Keratinocyte (primary cell): ENCODE measurements at places on chromosomes 4 and X. TPM values are rescaled to one million over a fixed set of nuclear protein-coding genes. Genes with fewer than 3 reads are reported as not detected.

GRCh38 chr4:183314806-183315205, 5.3 kb downstream of the CLDN22 start:
- H3K27me3 ChIP-seq: no peaks in the 10 kb centered on the region
- no peaks in the 10 kb centered on the region for H3K4me1 ChIP-seq
- H3K4me3 ChIP-seq: no peak overlapping the region
- H3K36me3 ChIP-seq: peaks cover 9% of the 10 kb centered on the region

GRCh38 chr4:95544113-95545103, 4.4 kb downstream of the UNC5C start:
- no peak for DNase-seq
- H3K27ac ChIP-seq: no peak overlapping the region
- H3K4me1 ChIP-seq: no peaks in the 10 kb centered on the region
- H3K27me3 ChIP-seq: peaks cover 48% of the 10 kb centered on the region
- H3K4me3 ChIP-seq: no peak overlapping the region

GRCh38 chrX:107725761-107726555, 49.6 kb downstream of the TSC22D3 start:
- H3K27ac ChIP-seq: no peak overlapping the region
- no peaks in the 10 kb centered on the region for H3K36me3 ChIP-seq
- H3K27me3 ChIP-seq: peaks cover 6% of the 10 kb centered on the region
- no peak for DNase-seq
- no peak overlapping the region for H3K4me3 ChIP-seq
- peaks cover 11% of the 10 kb centered on the region for H3K4me1 ChIP-seq

DNA sequence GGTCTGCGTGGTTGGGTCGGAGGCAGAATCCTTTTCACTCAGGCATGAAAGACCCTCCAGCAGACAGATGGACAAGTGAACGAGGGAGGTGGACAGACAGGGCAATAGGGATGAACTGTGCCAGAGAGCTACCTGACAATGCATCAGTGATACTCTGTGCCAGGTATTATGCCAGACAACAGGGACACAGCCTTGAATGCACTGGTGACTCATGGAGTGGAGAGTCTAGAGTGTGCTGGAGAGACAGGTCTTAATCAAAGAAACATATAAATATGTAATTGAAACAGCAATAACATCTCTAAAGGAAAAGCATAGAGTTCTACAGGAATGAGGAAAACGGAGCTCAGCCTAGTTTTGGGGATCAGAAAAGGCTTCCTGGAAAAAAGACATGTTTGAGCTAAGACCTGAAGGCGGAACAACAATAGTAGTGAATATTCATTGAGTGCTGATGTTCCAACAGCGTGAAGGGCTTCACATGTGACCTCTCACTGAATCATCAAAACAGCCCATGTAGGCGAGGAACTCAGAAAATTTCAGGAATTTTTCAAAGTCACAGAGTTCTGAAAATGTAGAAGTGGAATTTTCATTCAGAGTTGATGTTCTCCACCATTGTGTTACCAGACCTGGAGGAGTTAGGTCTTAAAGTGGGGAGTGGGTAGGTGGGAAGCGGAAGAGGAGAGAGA, 20.0 kb upstream of the FGFBP2 start:
- no peaks in the 10 kb centered on the region for H3K4me1 ChIP-seq
- peaks cover 14% of the 10 kb centered on the region for H3K27me3 ChIP-seq
- no peak for DNase-seq

DNA sequence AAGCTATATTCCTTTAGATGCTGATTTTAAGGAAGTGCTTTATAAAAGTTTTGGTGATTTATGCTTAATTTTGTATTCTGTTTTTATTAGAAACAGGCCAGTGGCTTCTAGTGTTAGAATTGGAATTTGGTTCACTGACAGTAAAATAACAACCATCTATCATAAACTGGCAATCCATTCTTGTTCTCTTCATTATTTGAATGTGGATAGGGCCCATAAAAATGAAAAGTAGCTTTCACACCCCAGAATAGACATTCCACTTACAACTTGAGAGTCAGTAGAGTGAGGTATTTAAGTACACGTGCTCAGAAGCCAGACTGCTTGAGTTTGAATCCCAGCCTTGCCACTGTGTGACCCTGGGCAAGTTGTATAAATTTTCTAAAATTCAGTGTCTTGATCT, 232.4 kb upstream of the CTSO start:
- H3K27ac ChIP-seq: no peak overlapping the region
- no peak for DNase-seq

GRCh38 chr4:169238445-169238844, 32.3 kb downstream of the SH3RF1 start:
- DNase-seq: no peak
- peaks cover 39% of the 10 kb centered on the region for H3K4me1 ChIP-seq
- no peak overlapping the region for H3K27ac ChIP-seq

- H3K27me3 ChIP-seq: peaks cover under 1% of the 10 kb centered on the region
- no peak overlapping the region for H3K27ac ChIP-seq
- no peak for DNase-seq
- no peak overlapping the region for H3K4me3 ChIP-seq
- no peaks in the 10 kb centered on the region for H3K36me3 ChIP-seq
Measured at GRCh38 chr4:107248571-107248970, 212.5 kb upstream of the DKK2 start.

DNA sequence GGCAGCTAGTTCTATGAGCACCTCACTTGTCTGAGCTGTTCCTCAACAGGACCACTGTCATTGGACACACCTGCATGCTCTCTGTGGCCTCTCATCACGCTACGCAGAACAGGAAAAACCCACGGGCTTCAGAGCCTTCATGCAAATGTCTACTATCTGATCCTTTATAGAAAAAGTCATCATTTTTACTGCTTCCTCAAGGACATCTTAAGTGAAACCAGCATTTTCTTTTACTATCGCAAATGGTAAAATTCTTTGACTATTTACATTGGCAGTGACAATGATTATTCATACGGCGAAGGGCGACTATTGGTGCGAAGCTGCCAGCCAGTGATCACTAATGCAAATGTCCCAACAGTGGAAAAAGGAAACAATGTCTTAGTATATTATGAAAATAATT, 147.0 kb downstream of the AFAP1 start:
- no peak for DNase-seq
- H3K36me3 ChIP-seq: peaks cover 28% of the 10 kb centered on the region
- H3K27me3 ChIP-seq: no peaks in the 10 kb centered on the region
- H3K4me3 ChIP-seq: no peak overlapping the region

DNA sequence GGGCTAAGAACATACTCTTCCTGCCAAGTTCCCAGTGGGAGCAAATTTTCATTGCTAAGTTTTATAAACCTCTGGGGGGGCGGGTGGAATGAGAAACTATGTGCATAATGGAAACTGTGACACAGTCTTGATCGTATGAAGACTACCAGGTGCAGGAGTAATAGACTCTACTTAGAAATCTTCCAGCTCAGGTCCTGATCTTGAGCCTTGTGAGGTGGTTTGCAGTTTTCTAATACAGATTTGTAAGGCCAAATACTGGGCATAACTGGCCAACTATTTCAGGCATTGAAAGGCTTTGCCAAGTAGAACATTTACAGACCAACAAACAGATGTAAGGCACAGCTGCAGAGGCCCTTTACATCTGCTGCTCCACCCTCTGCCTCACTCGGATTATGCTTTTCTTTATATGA, 89.7 kb upstream of the CBR4 start:
- H3K36me3 ChIP-seq: peaks cover 22% of the 10 kb centered on the region
- H3K27ac ChIP-seq: no peak overlapping the region
- no peak overlapping the region for H3K4me3 ChIP-seq
- DNase-seq: no peak

DNA sequence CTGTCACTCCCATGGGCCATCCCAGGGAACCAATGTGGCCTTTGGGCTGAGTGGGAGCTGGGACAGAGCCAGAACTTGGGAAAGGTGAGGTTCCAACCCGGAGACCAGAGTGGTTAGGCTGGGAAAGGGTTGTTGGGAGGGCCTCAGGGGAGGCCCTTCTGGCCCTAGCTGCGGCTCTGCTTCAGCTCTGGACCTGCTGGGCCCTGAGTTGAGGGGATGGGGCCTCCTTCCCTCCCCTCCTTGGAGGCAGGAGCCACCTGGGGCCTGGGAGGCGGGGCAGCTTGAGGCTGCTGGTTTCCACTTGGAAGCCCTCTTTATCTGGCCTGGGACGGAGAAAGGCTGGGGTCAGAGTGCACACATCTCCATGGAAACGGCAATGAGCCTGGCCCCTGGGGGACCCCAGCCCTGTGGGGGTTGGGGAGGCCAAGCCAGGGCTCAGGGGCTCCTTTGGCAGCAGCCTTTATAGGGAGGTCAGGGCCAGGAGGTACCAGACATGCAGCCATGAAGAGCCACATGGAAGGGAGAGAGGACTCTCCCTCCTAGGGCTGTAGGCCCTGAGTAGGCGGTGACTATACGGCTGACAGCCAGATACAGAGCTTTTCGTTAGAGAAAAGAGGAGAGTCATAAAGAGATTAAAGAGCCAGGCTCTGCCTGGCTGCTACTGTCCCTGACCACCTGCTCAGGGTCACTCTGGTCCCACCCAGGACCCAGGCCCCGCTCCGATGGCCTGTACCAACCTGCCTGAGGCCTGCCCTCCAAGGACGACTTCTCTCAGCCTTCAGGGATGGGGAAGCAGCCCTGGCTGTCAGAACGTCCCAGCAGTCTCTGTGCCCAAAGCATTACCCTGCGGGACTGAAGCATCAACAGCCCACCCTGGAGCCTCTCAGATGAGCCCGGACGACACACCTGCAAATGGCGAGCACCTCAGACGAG, 6.9 kb upstream of the NSD2 start:
- no peak overlapping the region for H3K27ac ChIP-seq
- H3K36me3 ChIP-seq: no peaks in the 10 kb centered on the region
- H3K4me3 ChIP-seq: no peak overlapping the region
- H3K27me3 ChIP-seq: peaks cover 14% of the 10 kb centered on the region

DNA sequence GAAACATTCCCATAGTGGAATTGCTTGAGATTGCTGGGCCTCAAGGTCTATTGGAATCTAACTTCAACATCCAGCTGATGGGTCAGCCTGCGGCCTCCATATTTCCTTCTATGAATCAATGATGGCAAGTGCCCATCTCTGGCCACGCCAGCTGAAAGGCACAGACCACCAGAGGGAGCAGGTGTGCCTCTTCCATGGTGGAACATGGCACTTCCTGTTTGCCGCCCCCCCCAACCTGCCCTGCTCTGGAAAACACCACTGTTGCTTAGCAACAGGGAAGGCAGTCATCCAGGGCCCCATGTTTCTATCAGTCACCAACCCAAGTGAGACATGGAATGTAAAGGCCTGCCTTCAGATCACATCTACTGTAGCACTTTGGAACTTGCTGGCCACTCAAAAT, 11.6 kb downstream of the PAGE4 start:
- no peak overlapping the region for H3K27ac ChIP-seq
- H3K4me3 ChIP-seq: no peak overlapping the region
- no peaks in the 10 kb centered on the region for H3K4me1 ChIP-seq
- no peaks in the 10 kb centered on the region for H3K36me3 ChIP-seq
- no peak for DNase-seq

- no peak for DNase-seq
- H3K4me3 ChIP-seq: no peak overlapping the region
- no peaks in the 10 kb centered on the region for H3K36me3 ChIP-seq
- H3K27me3 ChIP-seq: no peaks in the 10 kb centered on the region
Measured at GRCh38 chr4:24091639-24092233, 201.9 kb upstream of the PPARGC1A start.

- H3K36me3 ChIP-seq: no peaks in the 10 kb centered on the region
- peak; percentile 90 for DNase-seq
- H3K4me1 ChIP-seq: peaks cover 44% of the 10 kb centered on the region
- peak overlapping the region; percentile 85 for H3K4me3 ChIP-seq
Measured at GRCh38 chr4:38667085-38667893, 3.3 kb downstream of the KLF3 start.

DNA sequence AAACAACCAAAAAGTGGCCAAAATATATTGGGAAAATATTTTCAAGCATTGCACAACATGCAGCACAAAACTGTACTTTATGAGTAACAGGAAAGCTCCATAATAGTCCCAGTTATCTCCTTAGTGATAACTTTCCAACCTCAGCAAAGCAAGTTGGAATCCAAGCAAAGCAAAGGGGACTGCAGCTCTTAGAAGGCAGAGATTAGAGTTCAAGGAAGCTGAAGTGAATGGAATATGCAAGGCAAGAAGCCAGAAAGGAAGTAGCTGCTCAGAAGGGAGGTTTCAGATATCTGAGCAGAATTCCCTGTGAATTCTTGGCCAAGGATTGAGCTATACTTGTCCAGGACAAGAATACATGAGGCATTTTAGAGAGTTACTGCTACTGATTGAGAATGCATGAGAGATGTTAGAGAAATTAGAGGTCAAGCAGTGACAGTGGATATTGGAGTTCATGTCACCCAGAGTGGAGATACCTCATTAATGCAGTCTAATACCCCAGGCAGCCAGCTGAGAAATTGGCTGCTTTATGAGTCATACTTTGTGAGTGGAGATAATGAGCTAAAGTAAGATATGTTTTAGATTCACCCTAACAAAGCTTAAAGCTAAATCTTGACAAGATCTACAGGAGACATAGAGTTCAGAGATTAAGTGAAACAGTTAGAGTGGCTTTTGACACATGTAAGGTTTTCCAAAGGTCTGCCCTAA, 102.8 kb downstream of the INPP4B start:
- no peak overlapping the region for H3K27ac ChIP-seq
- DNase-seq: no peak
- no peaks in the 10 kb centered on the region for H3K4me1 ChIP-seq
- no peak overlapping the region for H3K4me3 ChIP-seq
- no peaks in the 10 kb centered on the region for H3K27me3 ChIP-seq

DNA sequence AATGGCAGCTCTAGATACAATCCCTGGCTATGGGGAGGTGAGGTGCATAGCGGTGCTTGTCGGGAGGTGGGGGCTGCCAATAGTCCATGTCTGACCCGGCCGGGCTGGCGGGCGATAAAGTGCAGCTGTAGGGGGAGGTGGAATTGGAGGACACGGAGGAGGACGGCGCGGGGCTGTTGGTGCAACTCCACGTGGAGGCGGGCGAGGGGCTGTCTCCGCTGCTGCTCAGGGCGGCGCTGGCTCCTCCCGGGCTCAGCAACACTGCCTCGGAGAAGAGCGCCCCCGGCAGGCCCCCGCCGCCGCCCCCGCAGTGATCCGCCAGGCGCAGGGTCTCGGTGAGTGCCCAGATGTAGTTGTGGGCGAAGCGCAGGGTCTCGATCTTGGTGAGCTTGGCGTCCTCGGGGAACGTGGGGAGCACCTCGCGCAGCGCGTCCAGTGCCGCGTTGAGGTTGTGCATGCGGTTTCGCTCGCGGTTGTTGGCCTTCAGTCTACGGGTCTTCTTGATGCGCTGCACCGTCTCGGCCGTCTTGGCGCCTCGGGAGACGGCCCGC, 1.3 kb downstream of the NEUROG2 start:
- no peak for DNase-seq
- no peaks in the 10 kb centered on the region for H3K36me3 ChIP-seq
- peak overlapping the region; percentile 34 for H3K4me3 ChIP-seq

- no peak overlapping the region for H3K27ac ChIP-seq
- H3K27me3 ChIP-seq: peaks cover 48% of the 10 kb centered on the region
- DNase-seq: no peak
- H3K4me3 ChIP-seq: no peak overlapping the region
Measured at GRCh38 chr4:1567519-1567807, 116.7 kb downstream of the FAM53A start.

- DNase-seq: no peak
- H3K36me3 ChIP-seq: no peaks in the 10 kb centered on the region
- no peak overlapping the region for H3K4me3 ChIP-seq
- no peak overlapping the region for H3K27ac ChIP-seq
- H3K4me1 ChIP-seq: peaks cover 19% of the 10 kb centered on the region
Measured at GRCh38 chrX:134600714-134601113, 57.6 kb downstream of the PLAC1 start.

The MAMLD1 gene
- polyA plus RNA-seq: 0.42 to 1.2 TPM (median 0.98 TPM) in 3 replicates

The FAM47A gene
- not detected in 3 replicates for polyA plus RNA-seq

The ERVMER34-1 gene
- polyA plus RNA-seq: 1.9 to 5.0 TPM (median 4.3 TPM) in 3 replicates

The JCHAIN gene
- polyA plus RNA-seq: 0.06 TPM in 1 of 3 replicates, not detected in the others

The AFM gene
- polyA plus RNA-seq: 0.02 to 0.03 TPM in 2 of 3 replicates, not detected in the other

The MAOA gene
- polyA plus RNA-seq: 49.4 to 69.7 TPM (median 63.2 TPM) in 3 replicates

The RAB41 gene
- polyA plus RNA-seq: not detected in 3 replicates

The FRG2 gene
- not detected in 3 replicates for polyA plus RNA-seq

The DACH2 gene
- polyA plus RNA-seq: 0.02 to 0.08 TPM in 2 of 3 replicates, not detected in the other
